ENCODE measurements at places on chromosomes 7 and 10.
A peak's percentile ranks its signal among the peaks of the same experiment; 100 is the strongest.

- peak; percentile 53 for DNase-seq
Measured at GRCh38 chr10:24463611-24464426, 254.9 kb downstream of the KIAA1217 start.

GRCh38 chr10:3735175-3735574, 49.8 kb downstream of the KLF6 start:
- no peak for DNase-seq

GRCh38 chr7:11472646-11473045, 359.4 kb downstream of the THSD7A start:
- no peak for DNase-seq

- DNase-seq: peak; percentile 59
Measured at GRCh38 chr7:150405584-150406311, 26.6 kb downstream of the ZNF775 start.

GRCh38 chr10:16585103-16585502, 63.4 kb upstream of the C1QL3 start:
- no peak for DNase-seq

GRCh38 chr10:33859319-33860022, 525.0 kb upstream of the NRP1 start:
- DNase-seq: peak; percentile 31

DNA sequence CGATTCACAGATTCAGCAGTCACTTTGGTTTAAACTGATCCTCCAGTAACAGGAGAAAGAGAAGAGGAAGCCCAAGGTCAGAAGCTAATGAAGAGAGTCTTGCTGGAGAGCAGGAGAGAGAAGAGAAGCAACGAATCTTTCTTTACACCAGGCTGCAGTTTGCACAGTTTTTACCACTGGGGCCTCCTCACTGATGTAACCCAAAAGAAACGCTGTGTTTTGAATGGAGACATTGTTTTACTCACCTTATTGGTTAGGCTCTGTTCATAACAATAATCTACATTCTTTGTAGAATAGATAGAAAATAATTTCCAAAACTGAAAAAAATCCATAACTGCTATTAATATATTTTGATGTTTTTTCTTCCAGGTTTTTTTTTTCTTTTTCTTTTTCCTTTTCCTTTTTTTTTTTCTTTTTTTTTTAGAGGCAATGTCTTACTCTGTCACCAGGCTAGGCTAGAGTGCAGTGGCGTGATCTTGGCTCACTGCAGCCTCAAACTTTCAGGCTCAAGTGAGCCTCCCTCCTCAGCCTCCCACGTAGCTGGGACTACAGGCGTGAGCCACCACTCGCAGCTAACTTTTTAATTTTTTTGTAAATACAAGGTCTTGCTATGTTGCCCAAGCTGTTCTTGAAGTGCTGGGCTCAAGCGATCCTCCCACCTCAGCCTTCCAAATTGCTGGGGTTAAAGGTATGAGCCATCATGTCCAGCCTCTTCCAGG, 27.6 kb downstream of the LYZL1 start:
- DNase-seq: no peak

DNA sequence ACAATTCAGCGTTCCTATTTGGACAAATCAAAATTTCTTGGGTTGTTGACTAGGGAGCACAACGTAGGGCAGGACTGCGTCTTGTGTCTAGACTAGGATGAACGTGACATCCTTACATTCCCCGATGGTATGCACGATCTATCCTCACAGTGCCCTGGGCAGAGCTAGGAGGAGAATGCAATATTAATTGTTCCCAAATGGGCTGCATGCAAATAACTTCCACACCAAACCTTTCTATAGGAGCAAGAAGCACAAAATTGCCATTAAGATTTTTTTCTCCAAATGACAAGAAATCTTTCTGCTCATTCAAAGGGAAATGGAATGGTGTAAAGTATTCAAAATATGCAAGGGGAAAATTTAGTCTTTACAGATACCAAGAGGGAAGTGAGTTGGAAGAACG, 21.4 kb upstream of the AQP1 start:
- DNase-seq: no peak

DNA sequence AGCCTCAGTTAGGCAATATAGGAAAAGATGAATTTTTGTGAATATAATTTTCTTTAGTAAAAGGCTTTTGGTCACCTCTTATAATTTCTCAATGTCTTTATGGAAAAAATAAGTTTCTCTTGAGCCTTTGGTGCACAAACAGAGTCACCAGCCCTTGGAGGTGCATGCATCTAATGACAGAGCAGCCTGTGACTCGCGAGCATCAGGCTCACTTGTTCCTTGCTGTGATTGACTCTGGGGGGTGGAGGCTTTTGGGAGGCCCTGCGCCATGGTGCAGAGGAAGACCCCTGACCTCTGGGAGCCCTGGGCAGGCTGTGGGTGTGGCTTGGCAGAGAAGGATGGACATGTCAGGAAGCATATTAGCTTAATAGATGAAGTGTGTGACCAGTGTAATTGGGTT, 60.2 kb downstream of the FIGNL1 start:
- DNase-seq: no peak

- DNase-seq: no peak
Measured at GRCh38 chr7:138358850-138359341, 101.2 kb upstream of the TRIM24 start.

- DNase-seq: peak; percentile 84
Measured at GRCh38 chr10:101779544-101780186, 3.6 kb downstream of the NPM3 start.

- DNase-seq: no peak
Measured at GRCh38 chr10:131890276-131891195, 10.3 kb upstream of the PPP2R2D start.

DNA sequence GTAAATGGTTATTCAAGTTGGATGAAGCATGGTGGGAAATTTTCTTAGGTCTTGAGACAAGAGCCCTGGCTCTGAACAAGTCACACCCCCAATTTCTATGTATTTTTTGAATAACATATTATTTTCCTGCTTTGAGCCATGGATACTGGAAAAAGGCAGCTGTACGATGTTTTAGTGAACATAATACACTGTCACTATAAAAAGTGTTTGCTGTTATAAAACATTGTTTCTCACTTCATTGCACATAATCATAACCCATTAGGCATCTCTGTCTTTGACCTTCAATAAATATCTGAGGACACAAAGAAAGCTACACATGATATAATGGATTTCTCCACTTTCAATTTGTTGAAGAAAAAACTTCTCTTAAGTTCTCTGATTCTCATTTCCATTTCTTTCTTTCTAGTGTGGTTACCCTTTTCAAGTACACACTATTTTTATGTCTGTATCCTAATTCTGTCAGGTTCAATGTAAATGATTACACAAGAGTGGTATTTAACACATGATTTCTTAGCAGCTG, 283.9 kb upstream of the SP8 start:
- no peak for DNase-seq

DNA sequence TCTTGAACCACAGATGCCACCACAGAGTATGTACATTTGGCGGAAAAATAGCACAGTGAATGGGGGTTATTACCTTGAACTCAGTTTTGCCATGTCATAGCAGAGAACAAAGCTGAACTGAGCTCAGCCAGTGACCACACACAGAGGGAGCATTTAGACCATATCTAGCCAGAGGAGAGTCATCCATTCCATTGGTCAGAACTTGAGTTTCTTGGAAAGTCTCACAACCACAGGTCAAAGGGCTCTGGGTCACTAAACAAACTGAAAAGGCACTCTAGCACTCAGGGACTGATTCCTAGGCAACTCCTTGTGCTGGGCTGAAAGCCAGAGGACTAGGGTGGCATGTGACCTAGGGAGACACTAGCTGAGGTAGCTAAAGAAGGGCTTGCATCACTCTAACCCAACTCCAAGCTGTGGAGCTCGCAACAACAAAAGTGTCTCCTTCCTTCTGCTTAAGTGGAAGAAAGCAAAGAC, 239.7 kb upstream of the SEMA3D start:
- DNase-seq: peak; percentile 22

DNA sequence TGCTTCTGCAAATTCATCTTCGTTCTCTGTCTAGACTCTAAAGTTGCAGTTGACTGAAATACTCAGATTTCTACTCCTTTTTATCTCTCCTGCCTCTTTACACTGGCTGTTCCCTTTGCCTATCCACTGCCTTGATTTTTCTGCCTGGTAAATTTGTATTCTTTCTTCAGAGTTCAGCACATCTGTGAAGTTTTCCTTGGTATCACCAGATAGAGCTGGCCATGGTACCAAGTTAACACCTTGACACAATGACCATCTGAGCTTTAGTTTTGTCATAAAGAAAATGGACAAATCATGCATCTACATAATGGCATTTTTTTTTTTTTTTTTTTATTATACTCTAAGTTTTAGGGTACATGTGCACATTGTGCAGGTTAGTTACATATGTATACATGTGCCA, 143.0 kb downstream of the PPP1R3A start:
- DNase-seq: no peak

GRCh38 chr10:108411894-108412293, 1247.4 kb upstream of the SORCS1 start:
- DNase-seq: no peak

DNA sequence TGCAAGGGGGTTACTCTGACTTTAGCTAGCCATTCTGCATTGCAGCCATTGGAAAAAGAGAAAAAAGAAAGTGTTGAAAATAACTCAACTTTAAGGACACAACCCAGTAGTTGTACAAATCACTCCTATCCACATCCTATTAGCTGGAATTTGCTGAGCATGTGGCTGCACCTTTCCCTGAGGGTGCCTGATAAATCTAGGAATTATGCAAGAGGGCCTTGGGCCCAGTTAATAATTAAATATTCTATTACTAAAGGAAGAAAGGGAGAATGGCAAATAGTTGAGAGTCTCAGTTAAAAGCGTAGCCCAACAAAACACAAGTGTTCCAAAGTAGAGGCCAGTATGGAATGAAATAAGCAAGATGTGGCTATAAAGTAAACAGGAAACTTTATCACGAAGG, 200.9 kb upstream of the CNTNAP2 start:
- DNase-seq: no peak

DNA sequence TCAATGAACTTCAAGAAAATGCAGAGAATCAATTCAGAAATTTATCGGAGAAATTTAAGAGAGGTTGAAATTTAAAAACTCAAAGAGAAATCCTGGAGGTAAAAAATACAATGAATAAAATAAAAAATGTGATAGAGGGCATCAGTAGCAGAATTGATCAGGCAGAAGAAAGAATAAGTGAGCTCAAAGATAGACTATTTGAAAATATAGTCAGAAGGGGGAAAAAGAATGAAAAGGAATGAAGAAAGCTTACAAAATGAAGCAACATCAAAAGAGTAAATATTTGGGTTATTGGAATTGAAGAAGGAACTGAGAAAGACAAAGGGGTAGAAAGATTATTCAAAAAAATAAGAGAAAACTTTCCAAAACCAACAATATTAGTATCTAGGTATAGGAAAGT, 291.4 kb downstream of the SH2D4B start:
- no peak for DNase-seq

- DNase-seq: peak; percentile 83
Measured at GRCh38 chr7:146115851-146116520, 615 bp upstream of the CNTNAP2 start.

DNA sequence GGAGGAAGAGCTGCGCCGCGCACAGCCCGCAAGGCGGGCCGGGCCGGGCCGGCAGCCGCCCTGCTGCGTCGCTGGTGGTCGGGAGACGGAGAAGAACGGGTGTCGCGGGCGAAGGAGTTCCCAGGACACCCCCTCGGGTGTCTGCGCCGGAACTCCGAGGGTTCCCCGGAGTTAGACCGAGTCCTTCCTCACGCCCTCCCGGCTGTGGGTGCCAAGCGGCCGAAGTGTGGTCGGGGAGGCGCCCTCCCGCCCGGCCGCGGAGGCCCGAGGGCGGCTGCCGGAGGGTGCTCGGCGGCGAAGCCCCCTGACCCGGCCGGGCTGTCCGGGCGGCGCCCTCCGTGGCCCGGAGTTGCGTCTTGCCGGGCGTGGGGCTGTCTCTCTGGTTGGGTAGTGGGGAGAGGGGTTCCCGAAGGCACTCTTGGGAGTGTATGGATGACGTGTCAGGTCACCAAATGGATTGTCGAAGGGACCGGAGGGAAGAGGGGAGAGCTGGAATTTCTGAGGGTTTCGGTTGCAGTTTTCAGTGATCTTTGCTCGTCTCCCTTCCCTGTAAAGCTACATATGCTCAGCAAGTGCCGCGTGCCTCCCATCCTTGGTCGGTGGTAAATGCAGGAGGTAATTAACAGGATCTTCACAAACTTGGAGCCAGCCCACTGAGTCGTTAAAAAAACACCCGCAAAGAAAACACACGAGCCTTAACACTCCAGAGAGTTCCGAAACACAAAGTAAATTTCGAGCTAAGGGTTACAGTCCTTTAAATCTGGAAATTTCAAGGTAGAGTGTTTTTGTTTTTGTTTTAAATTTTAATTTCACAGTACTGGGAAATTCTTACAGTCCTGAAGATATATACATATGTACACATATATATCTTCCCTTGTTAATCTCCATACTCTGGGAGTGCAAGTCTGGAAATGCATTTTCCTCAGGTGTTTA, 871 bp downstream of the ST7 start:
- peak; percentile 85 for DNase-seq

GRCh38 chr10:12218991-12219390, 23.0 kb downstream of the CDC123 start:
- DNase-seq: no peak

DNA sequence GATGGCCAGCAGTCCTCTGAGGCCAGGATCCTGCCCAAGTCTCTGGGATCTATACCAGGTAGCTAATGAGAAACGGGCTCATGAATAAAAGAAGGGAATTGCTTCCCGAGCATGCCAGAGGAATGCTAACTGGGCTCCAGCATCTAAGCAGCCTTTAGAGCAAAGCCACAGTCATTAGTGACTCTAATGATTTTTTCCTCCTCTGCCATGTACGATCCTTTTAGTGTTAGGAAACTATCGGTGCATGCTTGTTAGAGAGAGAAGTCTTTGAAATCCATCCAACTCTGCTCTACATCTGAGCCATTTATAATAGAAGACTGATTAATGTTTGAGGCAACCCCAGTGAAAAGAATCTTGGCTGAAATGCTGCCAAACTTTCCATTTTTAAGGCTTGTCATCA, 124.9 kb upstream of the TCERG1L start:
- no peak for DNase-seq

GRCh38 chr7:120030876-120031275, 242.1 kb upstream of the KCND2 start:
- no peak for DNase-seq

DNA sequence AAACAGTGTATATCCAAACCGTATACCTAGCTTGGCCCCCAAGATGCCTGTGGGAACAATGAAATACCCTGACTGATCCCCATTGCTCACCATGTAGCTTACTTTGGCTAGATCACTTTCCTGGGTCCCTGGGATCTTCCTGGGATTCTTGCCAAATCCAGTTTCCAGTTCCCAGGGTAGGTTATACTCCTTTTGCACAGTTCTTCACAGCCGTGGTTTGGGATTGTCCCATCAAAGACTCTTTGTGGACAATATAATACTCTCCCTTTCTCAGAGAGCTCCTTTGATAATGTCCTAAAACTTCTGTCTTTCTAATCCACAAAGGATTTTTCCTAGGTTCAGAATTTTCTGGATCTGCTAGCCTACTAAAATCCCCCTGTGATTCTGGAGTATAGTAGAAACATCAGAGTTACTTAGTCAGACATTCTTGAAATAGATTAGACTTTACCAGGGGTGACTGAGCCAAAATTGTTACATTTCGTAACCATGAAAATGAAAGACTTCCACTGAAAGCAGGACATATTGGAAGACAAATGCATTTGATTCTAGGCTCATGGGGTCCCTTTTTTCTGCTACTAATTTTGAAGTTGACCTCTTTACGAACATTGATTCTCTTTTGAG, 388.3 kb upstream of the ETV1 start:
- peak; percentile 76 for DNase-seq

Measured in adipocyte (in vitro differentiated cells).